CD4-positive, alpha-beta T cell (primary cell): ENCODE measurements at places on chromosomes 12 and 14.

DNA sequence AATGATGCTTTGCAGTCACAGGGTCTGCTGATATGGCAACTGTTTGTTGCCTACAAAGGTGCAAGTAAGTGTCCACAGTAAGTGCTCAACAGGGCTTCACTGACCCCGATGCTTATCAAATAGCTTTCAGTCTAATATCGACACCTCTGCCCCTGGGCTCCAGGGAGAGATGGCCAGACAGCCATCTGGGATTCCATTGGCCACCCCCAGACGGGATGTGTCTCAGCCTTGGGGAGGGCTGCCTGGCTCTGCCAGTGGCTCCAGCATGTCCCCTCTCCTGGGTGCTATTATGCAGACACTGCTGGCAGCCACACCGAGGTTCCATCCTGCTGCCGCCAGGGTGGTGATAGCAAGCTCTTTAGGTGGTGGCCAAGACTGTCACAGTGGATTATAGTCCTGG lies 57.4 kb downstream of the DGLUCY start:
- DNase-seq, result no peak

GRCh38 chr12:119932921-119933320 lies 55.8 kb upstream of the CIT start:
- DNase-seq, result no peak

GRCh38 chr12:20183563-20183962 lies 184.8 kb upstream of the PDE3A start:
- DNase-seq, result no peak

- DNase-seq, result no peak
These were observed 145.6 kb upstream of the SLC38A2 start for GRCh38 chr12:46518169-46518568.

DNA sequence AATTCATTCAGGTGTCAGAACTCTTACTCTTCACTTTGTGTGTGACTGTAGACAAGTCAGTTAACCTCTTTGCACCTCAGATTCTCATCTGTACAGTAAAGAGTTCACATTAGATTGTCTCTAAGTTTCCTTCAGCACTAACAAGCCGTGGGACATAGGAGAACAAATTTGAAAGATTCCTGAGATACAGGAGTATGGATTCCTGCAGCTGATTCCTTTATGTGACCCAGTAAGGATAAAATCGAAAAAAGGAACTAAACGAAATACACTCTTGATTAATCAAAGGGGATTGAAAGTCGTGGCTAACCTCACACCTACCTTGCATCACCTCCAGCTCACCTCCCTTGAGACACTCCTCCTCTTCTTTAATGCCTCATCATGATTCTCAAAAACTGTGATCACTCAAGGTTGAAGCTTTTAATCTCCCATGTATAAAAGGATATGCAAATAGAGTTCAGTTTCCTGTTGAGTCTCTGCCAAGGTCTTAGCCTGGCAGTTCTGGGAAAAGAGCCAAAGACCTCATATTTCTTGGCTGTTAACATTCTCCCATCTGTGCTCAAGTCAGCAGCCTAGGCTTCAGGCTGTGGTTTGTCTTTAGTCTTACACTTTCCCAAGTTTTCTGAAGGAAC lies 156.6 kb downstream of the DAD1 start:
- DNase-seq, result no peak

DNA sequence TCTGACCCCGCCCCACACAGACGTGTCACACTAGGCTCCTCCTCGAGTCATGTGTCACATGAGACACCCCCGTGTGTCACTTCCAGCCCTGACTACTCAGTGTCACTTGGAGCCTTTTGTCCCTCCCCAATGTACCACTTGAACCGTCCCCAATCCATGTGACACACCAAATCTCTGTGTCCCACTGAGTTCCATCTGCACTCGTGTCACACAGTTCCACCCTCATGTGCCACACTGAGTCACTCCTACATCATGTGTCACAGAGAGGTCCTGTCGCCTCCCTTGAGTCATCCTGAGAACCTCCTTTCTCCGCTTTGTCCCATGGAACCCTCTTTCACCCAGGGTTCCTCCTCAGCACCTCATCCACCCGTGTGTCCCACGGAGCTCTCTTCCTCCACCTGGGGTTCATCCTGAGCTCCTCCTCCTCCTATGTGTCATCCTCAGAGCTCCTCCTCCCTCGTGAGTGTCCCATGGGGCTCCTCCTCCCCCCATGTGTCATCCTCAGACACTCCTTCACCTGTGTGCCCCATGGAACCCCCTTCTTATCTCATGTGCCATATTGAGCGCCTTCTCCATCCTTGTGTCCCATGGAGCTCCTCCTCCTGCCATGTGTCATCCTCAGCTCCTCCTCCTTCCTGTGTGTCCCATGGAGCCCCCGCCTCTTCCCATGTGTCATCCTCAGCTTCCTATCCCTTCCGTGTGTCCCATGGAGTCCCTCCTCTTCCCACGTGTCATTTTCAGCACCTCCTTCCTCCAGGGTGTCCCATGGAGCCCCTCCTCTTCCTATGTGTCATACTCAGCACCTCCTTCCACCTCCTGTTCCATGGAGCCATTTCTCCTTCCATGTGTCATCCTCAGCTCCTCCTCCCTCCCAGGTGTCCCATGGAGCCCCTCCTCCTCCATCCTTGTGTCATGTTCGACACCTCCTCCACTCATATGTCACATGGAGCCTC lies 32.0 kb downstream of the RTL1 start:
- no peak for DNase-seq

DNA sequence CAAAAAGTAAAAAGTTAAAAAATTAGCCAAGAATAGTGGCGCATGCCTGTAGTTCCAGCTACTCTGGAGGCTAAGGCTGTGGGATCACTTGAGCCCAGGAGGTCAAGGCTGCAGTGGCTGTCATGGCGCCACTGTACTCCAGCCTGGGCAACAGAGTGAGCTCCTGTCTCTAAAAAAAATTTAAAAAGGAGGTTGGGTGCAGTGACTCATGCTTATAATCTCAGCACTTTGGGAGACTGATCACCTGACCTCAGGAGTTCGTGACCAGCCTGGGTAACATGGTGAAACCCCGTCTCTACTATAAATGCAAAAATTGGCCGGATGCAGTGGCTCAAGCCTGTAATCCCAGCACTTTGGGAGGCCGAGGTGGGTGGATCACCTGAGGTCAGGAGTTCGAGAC lies 8.2 kb upstream of the YLPM1 start:
- DNase-seq, result no peak

DNA sequence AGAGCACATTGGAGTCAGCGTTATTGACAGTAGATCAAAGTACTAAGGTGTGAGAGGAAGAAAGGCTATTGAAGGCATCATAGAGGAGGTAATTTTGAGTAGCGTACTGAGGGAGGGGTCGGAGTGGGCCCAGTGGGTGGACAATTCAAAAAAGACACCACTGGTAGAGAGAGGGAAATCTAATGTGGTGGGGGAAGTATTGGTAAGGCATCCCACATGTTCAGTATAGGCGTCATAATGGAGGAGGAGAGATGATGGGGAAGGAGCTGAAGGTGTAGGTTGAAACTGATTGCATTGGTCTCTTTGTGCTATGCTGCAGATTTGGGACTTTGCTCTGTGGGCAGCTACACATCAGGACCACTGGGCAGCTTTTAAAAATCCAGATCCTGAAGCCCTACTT lies 23.7 kb upstream of the KRT77 start:
- no peak for DNase-seq

DNA sequence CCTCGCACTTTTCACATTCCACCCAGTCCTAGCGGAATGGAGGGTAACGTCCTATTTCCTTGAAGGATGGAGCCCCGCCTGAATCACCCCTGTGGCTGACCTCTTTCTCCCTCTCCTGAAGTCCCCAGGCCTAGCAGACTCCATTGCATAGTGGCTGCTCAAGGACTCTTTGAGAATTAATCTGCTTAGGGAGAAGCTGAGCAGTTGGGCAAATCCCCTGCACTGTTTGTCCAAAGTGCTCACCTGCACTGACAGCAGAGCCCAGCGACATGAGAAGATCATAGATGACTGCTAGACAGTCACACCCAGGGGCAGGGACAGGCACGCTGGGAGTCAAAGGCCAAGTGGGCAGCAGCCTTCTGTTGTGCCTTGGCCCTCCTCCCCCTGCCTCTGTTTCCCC lies 37.7 kb upstream of the DICER1 start:
- DNase-seq, result no peak

DNA sequence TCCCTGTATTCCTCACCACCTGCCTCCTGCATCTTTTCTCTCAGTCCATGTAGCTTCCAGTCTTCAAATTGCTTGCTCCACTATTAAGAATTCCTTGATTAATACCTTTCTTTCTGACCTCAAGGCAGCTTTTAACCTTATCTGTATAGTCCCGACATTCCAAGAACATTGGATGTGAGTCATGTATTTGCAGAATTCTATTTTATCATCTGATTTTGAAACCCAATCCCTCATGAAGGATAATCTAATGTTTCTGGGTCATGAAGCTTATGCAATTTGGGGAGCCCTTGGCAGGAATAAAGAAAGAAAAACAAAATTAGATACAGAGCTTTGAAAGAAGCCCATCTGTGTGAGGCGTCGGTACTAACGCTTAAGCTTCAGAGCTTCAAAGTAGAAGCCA lies 63.4 kb upstream of the CCND2 start:
- DNase-seq, result no peak

- no peak for DNase-seq
These were observed 42.9 kb downstream of the CMAS start for GRCh38 chr12:22088886-22089285.

GRCh38 chr12:24229031-24229700 lies 279.7 kb upstream of the SOX5 start:
- DNase-seq, result no peak

DNA sequence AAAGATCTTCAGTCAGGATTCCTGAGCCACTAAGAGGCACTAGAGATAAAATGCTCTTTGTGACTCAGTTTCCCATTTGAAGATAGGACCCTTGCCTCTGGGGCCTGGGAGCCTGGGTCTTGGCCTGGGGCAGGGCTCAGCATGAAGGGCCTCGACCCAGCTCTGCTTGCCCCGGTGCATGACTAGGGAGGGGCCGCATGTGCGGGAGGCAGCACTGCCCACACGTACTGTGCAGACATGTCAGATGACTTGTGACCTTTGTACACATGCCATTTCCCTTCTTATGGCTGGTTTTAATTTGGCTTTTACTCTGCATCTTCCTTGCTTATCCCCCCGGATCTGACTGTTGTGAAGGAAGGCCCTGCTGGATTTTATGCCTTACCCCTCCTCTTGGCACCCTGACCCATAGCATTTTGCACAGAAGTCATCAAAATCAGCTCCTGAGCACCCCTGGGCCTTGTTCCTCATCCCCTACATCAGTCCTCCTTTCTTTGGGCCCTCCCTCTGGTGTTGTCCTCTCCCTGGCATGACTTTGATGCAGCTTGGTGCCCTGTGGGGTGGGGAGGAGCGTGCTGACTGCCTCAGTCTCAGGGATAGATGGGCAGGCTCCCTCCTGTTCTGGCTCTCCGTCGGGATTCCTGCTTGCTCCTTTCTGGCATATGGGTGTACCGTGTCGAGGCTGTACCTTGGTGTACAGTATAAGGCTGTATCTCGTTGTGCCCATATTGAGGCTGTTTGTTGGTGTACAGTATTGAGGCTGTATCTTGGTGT lies 4.4 kb downstream of the CLSTN3 start:
- no peak for DNase-seq

DNA sequence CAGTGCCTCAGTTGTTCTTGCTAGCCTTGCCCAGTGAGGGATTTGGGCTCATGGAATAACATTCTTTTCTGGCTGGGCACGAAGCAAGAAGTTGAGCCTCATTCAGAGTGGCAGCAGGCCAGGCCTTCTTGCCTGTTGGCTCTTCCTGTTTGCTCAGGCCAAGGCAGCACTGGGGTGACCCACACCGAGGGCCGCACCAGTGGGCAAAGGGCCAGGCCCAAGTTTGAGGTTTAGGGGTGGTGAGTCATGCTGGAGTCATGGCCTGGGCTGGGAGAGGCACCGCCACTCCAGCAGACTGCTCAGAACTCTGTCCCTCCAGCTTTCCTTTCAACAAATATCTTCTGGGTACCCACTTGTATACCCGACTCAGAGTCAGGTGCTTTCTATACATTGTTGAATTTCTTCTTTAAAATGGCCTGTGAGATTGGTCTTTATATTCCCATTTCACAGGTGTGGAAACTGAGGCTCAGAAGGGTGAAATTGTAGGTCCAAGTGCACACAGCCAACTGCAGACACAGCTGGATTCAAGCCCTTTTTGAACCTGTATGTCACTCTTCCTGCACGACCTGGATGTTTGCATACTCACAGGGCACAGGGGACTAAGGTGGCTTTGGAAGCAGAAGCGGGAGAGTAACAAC lies 279.4 kb downstream of the FOXN3 start:
- DNase-seq, result no peak

DNA sequence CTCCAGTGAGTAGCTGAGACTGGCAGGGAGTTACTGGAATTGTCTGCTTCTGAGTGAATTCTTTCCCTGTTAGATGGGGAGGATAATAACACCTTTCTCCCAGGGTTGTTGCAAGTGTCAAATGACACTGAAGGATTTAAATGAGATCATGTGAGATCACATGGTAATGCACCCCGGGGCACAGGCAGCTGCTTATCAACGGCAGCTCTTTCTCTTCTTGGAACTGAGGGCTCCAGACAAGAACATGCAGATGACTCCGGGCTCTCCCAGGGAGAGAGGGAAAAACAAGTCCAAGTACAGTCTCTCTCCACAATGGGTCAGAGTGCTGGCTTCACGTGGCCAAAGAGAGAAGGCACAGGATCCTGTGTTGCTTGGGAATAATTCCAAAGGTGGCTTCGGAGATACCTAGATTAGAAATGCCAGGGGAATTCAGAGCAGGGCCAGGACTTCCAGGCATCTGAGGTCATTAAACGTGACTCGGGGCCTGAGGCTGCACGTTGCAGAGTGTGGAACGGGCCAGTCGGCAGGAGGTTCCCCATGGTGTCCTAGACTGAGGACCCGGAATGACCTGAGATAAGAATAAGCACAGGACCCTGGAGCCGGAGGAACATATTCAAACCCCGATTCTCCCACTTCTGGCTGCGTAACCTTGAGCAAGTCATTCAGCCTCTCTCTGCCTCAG lies 109.2 kb downstream of the PRMT8 start:
- DNase-seq, result no peak

- DNase-seq, result no peak
These were observed 234.4 kb upstream of the CLEC14A start for GRCh38 chr14:38490273-38490672.

GRCh38 chr12:106139422-106140171 lies 843 bp upstream of the NUAK1 start:
- DNase-seq, result no peak

GRCh38 chr12:124418791-124419190 lies 123.9 kb downstream of the RFLNA start:
- no peak for DNase-seq

GRCh38 chr12:127052511-127053232 lies 1214.3 kb upstream of the TMEM132C start:
- DNase-seq, result no peak
